ENCODE measurements at places on chromosomes 13 and 19.

DNA sequence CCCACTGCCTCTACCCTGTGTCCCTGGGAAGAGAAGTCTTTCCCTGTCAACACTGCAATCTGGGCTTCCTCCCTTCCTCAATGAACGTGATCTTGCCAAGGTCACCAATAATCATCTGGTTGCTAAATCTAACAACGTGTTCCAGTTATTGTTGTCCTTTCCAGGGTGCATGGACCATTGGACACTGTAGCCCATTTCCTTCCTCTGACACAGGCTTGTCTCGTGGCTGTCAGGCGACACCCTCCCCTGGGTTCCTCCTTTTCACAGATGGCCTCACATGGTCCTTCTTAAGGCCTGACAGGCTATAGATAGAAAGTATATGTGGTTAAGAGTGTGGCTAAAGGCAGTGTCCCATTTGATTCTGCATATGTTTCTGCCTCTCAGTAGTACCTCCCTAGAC is 67.7 kb upstream of the STARD13 start:
- DNase-seq, result peak; percentile 17

- no peak for DNase-seq
Measured at GRCh38 chr19:37981785-37982475, 74.9 kb downstream of the SIPA1L3 start.

- peak; percentile 69 for DNase-seq
Measured at GRCh38 chr13:46893798-46894560, 2.9 kb downstream of the HTR2A start.

DNA sequence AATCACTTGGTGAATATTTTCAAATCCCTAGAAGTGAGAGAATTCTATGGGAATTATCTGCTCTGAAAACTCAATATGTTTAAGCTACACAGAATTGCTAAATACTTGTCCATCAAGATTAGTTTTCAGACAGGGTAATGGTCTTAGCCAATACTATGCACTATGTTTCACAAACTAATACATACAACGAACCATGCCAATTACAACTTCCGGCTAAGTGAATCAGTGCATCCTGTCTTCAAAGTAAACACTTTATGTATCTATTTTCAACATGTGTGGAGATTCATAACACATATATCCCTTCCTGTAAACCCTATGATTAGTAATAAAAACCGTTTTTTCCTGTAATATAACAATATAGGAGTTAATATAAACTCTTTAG is 181.5 kb downstream of the POSTN start:
- DNase-seq, result no peak

- no peak for DNase-seq
Measured at GRCh38 chr13:48302871-48303358, 636 bp upstream of the RB1 start.

DNA sequence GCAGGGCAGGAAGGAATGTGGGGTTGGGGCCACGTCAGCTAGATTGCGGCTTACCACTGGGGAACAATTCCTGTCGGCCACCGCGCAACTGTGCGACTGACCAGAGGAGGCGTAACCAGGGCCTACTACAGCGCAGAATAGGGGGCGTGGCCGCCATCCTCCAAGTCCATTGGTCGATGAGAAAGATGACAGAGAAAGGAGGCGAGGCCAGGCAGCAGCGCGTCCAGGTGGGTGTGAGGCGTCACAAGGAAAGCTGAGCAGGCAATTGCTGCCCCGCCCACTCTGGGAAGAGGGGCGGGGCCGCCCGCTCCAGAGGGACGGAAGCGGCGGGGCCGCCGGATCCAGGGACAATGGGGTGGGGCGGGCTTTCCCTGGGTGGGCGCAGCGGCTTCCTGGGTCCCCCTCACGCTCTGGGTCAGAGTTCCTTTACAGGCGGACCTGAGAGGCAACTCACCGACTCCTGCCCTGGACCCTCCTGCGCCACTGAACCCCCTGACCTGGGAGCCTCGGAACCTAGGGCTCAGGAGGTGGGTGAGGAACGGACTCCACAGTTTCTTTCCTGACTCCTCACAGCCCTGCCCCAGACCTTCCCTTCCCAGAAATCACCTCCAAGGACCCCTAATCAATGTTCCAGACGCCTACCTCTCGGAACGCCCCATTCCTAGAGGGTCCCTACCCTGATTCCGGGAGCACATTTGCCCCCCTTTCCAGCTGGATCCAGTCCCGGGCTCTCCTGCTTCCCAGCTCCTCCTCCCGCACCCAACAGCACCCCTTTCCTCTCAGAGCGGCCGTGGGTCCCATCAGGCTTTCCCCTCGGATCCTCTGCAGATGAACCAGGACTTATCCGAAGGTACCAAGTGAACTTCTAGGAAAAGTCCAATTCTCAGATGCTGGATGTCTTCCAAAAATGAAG is 101.5 kb upstream of the ZNF492 start:
- no peak for DNase-seq

GRCh38 chr13:36882829-36883390 is 37.1 kb downstream of the SMAD9 start:
- no peak for DNase-seq

GRCh38 chr19:3360421-3361383 is 5.7 kb upstream of the NFIC start:
- peak; percentile 63 for DNase-seq

- no peak for DNase-seq
Measured at GRCh38 chr19:16233836-16234551, 36.3 kb downstream of the AP1M1 start.

DNA sequence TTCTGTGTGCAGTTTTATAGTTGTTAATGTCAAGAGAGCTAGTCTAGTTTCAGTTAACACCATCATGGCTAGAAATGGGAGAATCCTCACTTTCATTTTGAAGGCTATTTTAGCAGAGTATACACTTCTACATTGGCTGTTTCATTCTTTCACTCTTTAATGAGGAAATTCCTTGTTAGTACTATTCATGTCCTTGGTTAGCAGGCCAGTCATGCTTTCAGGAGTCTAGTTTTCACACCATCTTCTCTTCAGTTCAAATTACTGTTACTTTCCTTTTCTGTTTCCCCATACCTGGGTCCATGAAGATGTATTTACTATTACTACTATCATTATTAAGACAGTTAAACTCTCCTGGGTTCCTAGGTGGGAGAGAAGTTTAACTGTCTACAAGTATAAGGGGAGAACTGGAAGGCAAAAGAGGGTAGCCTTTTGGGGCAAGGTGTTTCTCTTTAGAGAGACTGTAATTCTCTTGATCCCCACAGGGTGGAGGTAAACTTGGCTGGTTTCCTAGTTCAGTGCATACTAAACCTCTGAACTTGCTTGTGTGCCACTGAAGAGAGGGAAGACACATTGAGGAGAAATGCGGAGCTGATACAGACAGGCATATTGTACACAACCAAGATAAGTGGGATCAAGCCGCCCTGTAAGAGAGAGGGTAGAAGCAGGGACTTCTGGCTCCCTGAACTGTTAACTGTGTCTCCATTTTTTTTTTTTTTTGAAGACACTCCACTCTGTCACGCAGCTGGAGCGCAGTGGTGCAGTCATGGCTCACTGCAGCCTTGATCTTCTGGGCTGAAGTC is 41.3 kb upstream of the IGFL4 start:
- DNase-seq, result no peak

GRCh38 chr19:36049080-36049698 is 4.9 kb downstream of the THAP8 start:
- no peak for DNase-seq

- no peak for DNase-seq
Measured at GRCh38 chr19:53874606-53874990, 6.9 kb downstream of the MYADM start.

GRCh38 chr13:97749174-97749573 is 204.3 kb upstream of the IPO5 start:
- DNase-seq, result no peak

DNA sequence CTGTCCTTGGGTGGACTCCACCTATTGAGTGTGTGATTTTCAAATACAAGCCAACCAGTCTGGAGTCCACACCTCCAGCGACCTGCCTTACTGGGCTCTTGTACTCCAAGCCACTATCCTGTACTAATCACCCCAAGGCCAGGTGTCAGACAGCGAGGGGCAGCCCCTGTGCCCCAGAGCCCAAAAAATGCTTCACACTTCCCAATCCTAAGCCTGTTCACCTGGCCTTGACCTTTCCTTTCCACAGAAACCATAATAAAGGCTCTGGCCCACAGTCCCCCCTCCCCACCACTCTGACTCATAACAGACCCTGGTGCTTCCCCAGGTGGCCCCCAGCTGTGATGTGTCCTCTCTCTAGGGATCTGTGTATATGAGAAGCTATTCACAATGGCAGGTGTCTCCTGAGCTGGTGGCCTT is 3.9 kb downstream of the CD209 start:
- DNase-seq, result no peak

- DNase-seq, result no peak
Measured at GRCh38 chr19:16394681-16395375, 70.2 kb downstream of the KLF2 start.

GRCh38 chr19:6204212-6204611 is 68.7 kb downstream of the ACSBG2 start:
- no peak for DNase-seq

DNA sequence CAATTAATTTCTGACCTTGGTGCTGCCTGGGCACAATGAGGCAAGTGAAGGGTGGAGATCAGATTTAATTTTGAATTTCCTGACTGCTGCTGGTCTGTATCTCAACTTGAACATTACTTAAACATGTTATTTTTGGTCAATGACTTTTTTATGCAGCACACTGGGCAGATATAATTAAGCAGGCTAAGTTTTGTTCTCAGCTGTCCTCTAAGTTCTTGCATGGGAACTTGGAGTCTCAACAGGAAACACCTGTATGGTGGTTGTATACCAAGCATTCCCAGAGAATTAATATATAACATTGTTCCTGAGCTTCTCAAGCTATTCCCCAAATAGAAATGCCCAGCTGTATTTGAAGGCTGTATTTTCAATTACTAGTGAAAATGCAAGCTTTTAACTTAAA is 113.5 kb upstream of the EDNRB start:
- no peak for DNase-seq

GRCh38 chr19:5705552-5705951 is 14.4 kb downstream of the LONP1 start:
- DNase-seq, result no peak

DNA sequence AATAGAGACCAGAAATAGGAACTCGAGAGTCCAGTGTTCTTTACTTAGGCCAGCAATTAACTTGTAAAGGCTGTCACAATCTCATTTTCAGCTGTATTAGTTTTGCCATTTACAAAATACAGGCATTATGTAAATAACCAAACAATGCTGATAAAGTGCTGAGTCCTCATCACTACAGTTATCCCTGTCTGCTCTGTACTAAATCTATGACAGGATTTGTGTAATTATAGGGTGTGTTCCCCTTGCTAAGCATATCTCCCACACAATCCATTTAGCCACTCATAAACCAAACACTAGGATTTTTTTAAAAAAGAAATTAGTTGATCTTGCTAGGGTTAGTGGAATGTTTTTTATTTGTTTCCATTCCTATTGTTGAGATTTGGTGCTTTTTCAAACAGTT is 23.2 kb downstream of the PDX1 start:
- no peak for DNase-seq

DNA sequence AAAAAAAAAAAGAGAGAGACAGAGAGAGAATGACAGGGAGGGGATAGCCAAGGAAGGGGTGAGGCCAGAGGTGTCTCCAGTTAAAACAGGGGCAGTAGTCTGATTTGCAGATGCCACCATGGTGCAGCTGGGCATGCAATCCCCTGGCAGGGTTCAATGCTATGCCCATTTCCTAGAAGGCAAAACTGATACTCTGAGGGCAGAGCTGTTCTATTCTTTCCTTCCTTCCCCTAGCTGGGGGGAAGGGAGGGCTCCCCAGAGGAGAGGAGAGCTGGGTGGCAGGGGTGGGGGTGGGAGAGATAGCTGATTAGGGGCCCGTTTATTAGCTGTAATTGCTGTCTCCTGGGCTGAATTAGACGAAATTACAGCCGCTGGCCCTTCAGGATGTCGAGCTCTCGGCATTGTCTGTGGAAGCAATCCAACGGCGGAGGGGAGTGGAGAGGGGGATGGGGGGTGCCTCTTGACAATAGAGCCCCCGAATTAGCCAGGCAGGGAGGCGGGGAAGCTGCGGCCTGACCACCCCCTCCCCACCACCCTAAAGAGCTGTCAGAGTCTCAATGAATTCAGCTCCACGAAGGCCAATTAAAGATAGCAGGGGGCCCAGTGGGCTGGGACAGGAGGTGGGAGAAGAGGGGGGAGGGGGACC is 14.4 kb upstream of the DPP9 start:
- no peak for DNase-seq

DNA sequence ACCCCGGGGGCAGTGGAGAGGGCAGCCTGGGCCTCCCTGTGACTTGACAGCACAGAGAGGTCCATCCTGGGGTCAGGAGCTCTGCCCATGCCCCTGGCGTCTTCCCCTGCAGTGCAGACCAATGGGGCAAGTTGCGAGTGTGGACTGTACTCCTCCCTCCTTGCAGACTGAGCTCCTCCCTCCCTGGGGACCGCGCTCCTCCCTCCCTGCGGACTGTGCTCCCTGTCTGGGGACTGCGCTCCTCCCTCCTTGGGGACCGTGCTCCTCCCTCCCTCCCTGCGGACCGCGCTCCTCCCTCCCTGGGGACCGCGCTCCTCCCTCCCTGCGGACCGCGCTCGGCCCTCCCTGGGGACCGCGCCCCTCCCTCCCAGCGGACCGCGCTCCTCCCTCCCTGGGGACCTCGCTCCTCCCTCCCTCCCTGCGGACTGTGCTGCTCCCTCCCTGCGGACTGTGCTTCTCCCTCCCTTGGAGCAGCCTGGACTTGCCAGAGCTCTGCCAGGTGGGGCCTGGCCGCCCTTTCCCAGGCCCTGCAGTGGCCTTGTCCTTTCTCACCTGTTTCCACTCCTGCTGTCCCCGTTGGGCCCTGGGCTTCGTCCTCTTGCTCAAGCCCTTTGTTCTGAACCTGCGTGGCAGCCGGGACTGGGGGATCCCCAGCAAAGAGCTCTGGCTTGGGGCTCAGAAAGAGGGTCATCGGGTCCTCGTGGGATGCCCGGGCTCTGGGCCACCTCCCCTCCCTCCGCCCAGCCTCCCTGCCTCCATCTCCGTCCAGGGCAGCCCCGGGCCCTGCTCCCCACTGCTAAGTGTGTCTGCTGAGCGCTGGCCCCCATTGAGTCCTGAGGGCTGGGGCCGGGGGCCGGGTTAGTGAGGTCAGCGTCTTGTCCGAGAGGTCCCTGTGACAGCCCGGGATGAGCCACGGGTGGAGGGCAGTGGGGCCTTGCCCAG is 6.8 kb downstream of the GAMT start:
- no peak for DNase-seq

- DNase-seq, result no peak
Measured at GRCh38 chr19:6519289-6519688, 11.5 kb upstream of the TNFSF9 start.

- DNase-seq, result peak; percentile 60
Measured at GRCh38 chr19:48724796-48725753, 5.5 kb upstream of the MAMSTR start.

GRCh38 chr19:44702551-44703176 is 3.7 kb downstream of the CEACAM16 start:
- DNase-seq, result no peak

- DNase-seq, result no peak
Measured at GRCh38 chr13:101868585-101869469, 416.4 kb downstream of the ITGBL1 start.

DNA sequence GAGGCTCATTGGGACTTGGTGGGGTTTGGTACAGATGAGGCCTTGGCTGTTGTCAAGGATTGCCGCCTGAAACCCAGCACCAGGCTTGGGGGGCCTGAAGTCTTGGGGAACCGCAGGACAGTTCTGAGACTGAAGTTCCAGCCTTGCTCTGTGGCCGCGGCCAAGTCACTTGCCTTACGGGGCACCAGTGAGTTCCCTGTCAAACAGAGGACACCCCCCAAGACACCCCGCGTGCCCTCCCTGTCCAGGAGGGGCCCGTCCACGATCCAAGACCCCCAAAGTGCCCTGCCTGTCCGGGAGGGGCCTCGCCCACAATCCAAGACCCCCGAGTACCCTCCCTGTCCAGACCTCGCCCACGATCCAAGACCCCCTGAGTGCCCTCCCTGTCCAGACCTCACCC is 2.5 kb downstream of the CDC34 start:
- DNase-seq, result no peak

- no peak for DNase-seq
Measured at GRCh38 chr13:51212758-51213157, 9.4 kb upstream of the FAM124A start.

Data from KG1 (cell line).